ENCODE measurements at places on chromosomes 1 and 21.

DNA sequence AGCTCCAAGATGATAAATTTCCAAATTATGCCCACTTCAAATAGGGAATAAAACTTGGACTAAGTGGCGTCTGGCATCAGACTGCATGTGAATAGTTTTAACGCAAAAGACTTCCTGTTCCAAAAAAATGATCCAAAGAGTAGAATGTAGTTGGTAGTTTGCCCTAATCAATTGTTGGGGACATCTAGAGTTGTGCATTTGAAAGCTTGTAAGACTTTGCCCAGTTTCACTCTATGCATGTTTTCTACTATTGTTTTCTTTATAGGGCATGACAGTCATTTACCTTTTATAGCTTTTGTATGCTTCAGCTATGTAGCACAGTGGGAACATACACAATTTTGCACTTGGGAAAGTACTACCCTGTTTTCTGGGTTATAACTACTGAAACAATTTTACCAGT, 86.0 kb downstream of the HS2ST1 start:
- DNase-seq = no peak

GRCh38 chr1:226098870-226099835, 36.6 kb downstream of the H3-3A start:
- DNase-seq = no peak

- no peak for DNase-seq
Observed at GRCh38 chr21:46424621-46425020, 34.1 kb upstream of the DIP2A start.

GRCh38 chr1:2253036-2253796, 25.1 kb downstream of the SKI start:
- no peak for DNase-seq

DNA sequence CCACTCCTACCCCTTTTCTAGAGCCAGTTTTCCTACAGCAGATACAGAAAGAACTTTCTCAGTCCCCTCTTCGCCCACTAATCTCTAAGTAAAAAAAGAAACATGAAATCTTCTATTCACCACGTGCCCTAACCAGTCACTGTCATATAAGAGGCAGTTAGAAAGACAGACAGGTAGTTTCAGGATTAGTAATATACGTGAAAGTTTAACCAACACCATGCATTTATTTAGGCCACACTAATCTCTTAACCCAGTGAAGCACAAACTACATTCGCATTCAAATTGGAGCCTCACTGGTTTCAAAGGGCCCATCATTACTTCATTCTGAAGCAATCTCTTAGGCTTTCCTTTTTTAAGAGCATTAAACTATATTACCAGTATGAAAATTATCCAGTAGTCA, 10.1 kb downstream of the GPATCH2 start:
- no peak for DNase-seq

GRCh38 chr21:30463713-30464112, 16.5 kb downstream of the KRTAP19-1 start:
- peak; percentile 25 for DNase-seq

GRCh38 chr1:31409946-31410858, 2.8 kb upstream of the SERINC2 start:
- DNase-seq = no peak

- no peak for DNase-seq
Observed at GRCh38 chr1:241944300-241944699, 13.3 kb upstream of the BECN2 start.

- no peak for DNase-seq
Observed at GRCh38 chr1:5161372-5161771, 507.0 kb downstream of the AJAP1 start.
